ENCODE measurements at places on chromosomes 2 and 18. TPM values are rescaled to one million over a fixed set of nuclear protein-coding genes. Genes with fewer than 3 reads are reported as not detected.

- no peaks in the 10 kb centered on the region for H3K27me3 ChIP-seq
- no peaks in the 10 kb centered on the region for H3K4me1 ChIP-seq
- H3K36me3 ChIP-seq, result no peaks in the 10 kb centered on the region
- DNase-seq, result peak; percentile 45
- no peak overlapping the region for H3K4me3 ChIP-seq
- H3K27ac ChIP-seq, result no peak overlapping the region
Observed at GRCh38 chr2:220334210-220334609, 706.8 kb downstream of the SLC4A3 start.

The C2orf78 gene
- not detected for total RNA-seq

DNA sequence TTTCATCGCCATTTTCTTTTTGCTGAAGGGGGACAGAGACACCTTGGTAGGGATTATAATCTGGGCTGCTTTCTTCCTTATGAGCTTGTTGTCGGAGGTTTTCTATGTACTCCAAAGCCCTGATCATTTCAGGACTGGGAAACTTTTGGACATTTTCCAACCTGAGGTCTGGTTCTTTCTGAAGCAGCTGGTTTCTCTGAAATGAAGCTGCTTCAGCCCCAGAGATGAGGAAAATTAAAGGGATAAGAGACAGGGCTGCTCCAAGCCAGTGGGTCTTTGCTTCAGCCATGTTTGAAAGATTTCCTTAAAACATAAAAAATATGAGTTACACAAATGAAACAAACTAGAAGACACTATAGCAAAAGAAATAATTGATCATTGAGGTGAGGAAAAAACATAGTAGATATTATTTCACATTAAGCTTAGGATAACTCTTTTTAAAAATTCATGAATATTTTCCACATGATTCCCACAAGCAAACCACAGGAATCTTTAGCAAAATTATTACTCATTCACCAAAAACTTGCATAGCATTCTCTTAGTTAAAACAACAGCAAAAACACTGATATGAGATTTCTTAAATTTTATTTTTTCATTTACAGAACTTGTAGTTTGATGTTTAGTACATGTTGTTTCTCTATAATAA is 3.0 kb downstream of the SCG2 start:
- DNase-seq, result peak; percentile 87
- H3K36me3 ChIP-seq, result no peaks in the 10 kb centered on the region

GRCh38 chr2:16442971-16443370 is 222.7 kb downstream of the CYRIA start:
- H3K4me1 ChIP-seq, result no peaks in the 10 kb centered on the region
- H3K36me3 ChIP-seq, result no peaks in the 10 kb centered on the region
- H3K27ac ChIP-seq, result no peak overlapping the region
- no peak overlapping the region for H3K4me3 ChIP-seq
- DNase-seq, result no peak
- H3K27me3 ChIP-seq, result no peaks in the 10 kb centered on the region

GRCh38 chr18:25422230-25422629 is 70.3 kb upstream of the ZNF521 start:
- H3K36me3 ChIP-seq, result no peaks in the 10 kb centered on the region
- H3K4me3 ChIP-seq, result no peak overlapping the region
- no peak overlapping the region for H3K27ac ChIP-seq
- DNase-seq, result no peak
- peaks cover 2% of the 10 kb centered on the region for H3K27me3 ChIP-seq
- no peaks in the 10 kb centered on the region for H3K4me1 ChIP-seq

DNA sequence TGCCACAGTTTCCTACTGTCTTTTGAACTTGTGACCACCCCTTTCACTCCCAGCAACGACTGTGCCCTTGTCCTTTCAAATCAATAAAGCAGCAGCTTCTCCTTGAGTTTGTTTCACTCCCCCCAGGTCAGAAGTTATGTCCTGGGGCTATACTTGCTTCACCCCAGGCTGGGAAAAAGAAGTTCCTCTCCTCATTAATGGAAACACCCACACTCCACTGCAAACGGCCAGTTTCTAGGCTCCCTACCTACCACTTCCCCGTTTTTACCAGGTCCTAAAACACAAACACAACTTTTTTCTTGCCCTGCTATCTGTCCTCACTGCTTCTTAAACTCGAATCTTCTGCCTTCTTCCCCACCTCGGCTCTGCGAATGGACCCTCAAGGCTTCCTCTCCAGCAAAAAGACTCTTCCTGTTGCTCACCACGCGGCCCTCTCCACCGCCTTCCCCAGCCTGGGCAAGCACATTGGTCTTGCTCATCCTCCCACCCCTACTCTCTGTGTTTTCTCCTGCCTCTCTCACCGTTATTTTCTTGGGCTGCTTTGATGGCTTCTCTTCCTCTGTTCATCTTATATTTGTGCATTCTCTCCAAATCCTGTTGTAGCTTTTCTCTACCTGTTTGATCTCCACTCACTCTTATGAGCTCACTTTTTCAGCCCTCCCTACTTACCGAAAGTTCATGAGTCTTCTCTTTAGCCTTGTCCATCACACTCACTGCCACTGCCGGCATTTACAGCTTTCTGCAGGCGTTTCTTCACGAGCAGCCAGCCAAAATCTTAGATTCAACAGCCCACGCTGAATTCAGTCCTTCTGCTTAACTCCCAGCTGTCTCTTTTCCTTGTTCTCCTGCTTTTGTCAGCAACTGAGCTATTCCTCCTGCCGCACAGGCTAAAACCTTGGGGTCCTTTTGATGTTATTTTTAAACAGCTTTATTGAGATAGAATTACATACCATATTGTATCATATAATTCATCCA is 7.0 kb upstream of the SP5 start:
- H3K27ac ChIP-seq, result no peak overlapping the region
- no peaks in the 10 kb centered on the region for H3K4me1 ChIP-seq
- H3K4me3 ChIP-seq, result no peak overlapping the region
- DNase-seq, result no peak
- no peaks in the 10 kb centered on the region for H3K36me3 ChIP-seq
- peaks cover 50% of the 10 kb centered on the region for H3K27me3 ChIP-seq

The VWC2L gene
- total RNA-seq, result not detected

GRCh38 chr2:30664761-30665358 is 142.4 kb downstream of the CAPN13 start:
- H3K4me1 ChIP-seq, result peaks cover 45% of the 10 kb centered on the region
- H3K4me3 ChIP-seq, result peak overlapping the region; percentile 14
- no peaks in the 10 kb centered on the region for H3K27me3 ChIP-seq
- peak; percentile 95 for DNase-seq
- no peaks in the 10 kb centered on the region for H3K36me3 ChIP-seq

The PLGLB1 gene
- total RNA-seq, result 0.59 TPM

DNA sequence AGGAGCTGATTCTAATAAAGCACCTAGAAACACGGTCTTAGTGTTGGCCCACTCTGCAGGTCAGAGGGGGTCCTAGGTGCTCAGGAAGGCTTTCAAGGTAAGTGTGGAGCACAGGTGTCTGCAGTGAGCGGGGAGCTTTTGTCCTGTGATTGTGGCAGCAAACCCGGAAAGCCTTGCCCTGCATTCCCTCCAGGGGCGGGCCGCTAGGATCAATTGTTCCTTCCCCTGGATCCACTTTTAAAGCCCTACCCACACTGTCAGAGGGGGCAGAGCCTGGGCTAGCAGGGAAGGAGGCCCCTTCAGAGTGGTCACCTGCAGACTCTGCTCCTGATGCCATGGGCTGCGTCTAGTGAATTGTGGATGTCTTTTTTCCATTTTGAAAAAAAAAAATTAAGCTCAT is 176.0 kb downstream of the CTIF start:
- no peak overlapping the region for H3K27ac ChIP-seq
- peaks cover 4% of the 10 kb centered on the region for H3K36me3 ChIP-seq
- peaks cover 16% of the 10 kb centered on the region for H3K4me1 ChIP-seq
- H3K27me3 ChIP-seq, result no peaks in the 10 kb centered on the region
- DNase-seq, result no peak
- H3K4me3 ChIP-seq, result no peak overlapping the region

Data from astrocyte (in vitro differentiated cells and primary cell).